ENCODE measurements at places on chromosomes 4 and X.

DNA sequence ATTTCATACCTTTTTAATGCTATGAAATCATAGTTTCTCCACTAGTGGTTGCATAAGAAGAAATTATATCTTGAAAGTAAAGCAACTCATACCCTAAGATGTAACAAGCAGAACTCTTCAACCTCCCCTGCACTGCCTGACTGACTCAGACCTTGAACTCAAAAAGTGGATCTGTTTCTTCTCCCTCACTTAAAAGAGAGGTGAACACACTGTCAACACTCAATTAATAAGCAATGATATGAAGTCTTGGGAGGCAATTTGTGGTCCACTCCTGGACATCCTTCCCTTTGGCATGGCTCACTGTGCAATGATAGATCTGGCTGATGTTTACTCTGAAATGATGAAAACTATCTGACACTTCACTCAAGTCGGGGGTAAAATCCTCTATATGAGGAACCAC, 282.0 kb upstream of the DKK2 start:
- DNase-seq = no peak

- no peak for DNase-seq
Observed at GRCh38 chr4:53174823-53175222, 191.0 kb downstream of the SCFD2 start.

GRCh38 chr4:154417373-154417673, 74.3 kb downstream of the DCHS2 start:
- DNase-seq = no peak

DNA sequence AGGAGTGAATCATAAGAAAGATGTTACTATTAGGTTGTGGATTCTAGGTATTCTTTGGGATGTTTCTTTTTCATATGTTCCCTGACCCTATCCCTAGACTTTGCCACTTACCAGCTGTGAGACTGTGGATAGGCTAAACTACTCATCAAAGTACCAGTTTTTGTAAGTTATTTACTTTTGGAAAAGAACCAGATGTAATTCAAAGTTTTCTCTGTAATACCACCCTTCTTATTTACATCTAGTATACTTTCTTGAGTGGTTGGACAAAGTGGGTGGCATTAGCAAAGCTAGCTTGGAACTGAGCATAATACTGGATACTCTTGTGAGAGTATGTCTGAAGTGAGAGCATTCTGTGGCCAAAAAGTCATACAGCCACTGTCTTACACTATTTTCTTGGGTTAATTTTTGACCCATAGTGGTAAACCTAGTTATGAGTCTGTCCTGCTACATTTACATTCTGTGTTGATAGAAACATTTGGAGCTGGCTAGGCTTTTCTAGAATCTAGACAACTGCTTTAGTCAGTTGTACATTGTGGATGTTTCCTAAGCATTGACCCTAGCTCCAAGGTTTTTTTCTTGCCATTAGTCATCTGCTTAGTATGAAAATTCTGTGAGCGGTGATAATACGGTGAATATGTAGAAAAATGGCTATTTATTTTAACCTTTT, 41.7 kb downstream of the KDM6A start:
- no peak for DNase-seq

GRCh38 chr4:184472614-184473498, 1.5 kb downstream of the IRF2 start:
- peak; percentile 73 for DNase-seq

DNA sequence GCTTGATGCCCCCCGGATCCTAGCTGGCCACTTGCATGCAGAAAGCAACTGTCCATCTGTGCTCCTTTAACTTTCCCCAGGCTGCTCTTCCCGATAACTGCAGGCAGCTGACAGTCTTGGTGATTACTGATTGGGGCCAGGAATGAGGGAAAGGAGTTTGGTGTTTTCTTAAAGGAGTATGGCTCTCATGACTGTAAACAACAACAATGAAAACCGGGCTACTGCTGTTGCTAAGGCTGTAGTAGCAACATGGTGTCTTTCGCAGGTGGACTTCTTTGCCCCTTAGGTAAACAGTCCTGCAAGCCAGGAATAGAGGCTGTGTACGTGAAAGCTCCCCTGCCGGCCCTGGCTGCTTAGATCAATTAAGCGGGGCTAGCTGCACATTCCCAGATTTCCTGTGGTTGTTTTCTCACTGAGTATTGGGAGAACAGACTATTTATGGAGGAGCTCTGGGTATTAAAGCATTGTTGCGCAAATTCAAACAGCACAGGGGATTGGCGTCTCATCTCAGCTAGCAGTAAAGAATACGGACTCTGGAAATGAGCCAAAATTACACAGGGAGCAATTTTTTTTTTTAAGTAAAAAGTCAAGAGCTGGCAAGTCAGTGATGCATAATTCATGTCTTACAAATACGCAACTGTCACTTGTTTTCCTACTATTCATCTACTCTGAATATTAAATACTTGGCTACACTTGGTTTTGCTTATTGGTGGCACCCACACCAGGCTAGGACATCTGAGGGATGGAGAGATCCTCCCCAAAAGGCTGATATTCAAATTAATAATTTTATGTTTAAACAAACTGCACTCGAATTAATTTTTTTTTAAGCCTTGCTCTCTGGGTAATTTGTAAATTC, 61.6 kb upstream of the NAP1L5 start:
- DNase-seq = peak; percentile 38

GRCh38 chr4:38192516-38192915, 232.3 kb downstream of the PTTG2 start:
- DNase-seq = no peak

DNA sequence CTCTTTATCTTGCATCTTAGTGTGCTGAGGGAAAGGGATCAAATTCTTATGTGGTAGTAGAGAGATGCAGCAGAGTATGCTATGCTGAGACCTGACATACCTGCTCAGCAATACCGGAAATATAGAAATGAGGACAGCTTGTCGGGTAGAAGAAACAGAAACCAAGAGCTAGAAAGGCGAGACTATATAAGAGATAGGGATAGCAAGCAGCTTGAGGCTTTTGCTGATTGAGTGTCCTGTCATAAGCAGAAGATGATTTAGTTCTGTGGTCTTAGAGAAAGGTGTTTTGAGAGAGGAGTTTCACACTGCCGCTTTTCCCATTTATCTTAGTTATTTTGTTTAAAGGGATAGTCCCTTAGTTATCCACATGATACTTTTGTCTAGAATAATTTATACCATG, 31.7 kb downstream of the USP9X start:
- DNase-seq = no peak

- DNase-seq = no peak
Observed at GRCh38 chrX:133300591-133300990, 82.4 kb upstream of the TFDP3 start.

DNA sequence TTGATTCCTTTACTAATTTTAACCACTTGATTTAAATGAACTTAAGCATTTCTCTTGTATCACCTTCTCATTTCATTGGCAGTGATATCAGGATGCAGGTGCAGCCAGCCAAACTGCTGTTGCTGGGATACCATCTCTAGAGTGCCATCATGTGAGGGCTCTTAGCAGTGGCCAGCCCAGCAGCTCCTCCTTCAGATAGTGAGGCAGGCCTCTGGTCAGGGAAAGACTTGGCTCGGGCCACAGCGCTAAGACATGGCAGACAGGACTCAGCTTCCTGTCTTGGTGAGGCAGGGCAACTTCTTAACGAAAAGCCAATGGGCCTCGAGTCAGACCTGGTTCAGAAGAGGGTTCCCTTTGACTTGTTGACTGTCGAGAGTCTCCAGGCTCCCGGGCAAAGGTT, 50.0 kb downstream of the NOP14 start:
- DNase-seq = no peak

DNA sequence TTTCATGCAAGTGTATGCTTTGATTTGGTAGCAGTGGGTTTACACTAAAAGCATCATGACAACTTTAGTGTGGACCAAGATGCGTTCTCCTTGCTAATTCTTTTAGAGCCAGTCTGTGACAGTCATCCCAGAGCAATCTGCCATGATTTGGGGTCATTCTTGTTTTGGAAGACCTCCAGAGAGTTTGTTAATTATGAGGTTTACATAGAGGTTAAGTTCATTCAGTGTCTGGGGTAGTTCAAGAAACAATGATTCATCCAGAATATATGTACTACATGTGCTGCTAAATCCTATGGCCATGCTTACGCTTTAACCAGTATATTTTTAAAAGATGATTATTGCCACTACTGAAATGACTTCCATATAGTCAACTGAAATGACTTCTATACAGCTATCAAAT, 328.5 kb upstream of the AGA start:
- DNase-seq = no peak

- no peak for DNase-seq
Observed at GRCh38 chrX:42442745-42443144, 335.2 kb downstream of the PPP1R2C start.

DNA sequence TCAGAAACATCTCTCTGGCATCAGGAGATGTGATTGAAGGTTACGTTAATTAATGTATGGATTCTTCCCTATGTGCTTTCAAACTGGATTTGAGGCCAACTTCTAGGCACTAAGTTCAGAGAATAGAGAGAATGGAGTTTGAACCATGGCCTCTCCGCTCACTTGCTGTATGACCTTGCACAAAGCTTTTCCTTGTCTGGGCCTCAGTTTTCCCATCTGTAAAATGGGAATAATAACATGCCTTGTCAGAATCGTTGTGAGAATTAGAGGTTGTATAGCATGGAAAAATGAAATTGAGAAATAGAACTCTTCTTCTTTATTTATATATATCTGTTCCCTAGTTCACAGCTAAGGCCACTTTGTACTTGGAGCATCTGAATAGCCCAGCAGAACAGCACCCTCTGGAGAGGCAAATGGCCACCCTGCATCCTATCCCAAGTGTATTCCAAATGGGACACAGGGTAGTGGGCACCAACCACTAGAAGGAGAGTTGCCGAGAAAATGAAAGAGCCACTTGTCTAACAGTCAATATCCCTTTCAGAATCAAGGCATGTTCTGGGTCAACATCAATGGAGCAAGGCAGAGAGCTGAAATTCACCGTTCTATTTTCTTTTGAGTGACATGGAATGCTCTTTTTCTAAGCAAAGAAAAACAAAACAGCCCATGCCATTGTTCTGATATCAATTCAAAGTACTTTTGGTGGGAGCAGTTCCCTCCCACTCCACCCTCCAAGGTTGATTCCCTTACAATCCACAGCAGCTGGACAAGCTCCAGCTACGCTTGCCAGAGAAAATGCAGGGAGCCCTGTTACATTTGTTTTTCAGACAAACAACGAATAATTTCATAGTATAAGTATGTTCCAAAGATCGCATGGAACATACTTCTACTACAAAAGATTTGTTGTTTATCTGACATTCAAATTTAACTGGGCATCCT, 23.3 kb upstream of the MTM1 start:
- no peak for DNase-seq

GRCh38 chr4:69640289-69640688, 847 bp upstream of the UGT2A2 start:
- DNase-seq = no peak

DNA sequence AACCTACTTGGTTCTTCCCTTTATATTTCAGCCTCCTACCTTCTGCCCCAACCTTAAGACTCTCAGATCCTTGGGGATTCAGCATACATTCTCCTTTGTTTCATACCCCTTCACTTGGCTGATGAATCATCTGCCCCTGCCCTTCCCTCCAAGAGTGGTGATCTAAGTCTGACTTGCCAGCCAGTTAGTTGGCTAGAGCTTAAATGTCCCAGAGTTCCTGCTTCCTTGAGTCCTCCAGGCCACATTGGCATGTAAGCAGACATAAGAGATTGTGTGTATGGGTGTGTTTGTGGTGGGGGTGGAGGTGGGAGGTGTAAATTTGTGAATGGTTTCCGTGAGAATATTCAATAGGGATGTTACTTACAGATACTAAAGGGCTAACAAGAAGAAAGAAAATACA, 3.7 kb upstream of the TEX13D start:
- no peak for DNase-seq

DNA sequence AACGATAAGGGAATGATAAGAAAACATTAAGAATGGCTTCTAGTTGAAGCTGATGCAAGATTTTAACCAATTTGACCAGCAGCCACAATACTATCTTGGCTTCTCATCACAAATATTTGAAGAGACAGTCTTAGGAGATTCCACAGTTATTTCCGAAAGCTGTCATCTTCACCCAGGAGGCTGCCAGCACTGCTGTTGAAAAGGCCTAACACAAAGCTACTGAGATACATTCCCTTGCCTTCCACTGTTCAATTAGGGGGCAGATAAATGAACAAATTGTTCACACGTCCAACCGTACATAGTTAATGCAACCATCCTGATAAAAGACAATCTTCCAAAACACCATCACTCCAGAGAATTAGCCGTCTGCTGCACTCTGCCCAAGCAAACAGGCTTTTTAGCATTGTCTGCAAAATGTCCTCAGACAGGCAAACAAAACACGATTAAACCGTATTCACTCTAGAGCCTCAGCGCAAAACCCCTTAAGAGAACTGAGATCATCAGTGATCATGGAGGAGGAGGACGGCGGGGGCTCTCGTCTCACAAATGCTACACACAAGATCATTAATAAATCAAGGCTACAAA, 189.8 kb upstream of the PSAPL1 start:
- no peak for DNase-seq

DNA sequence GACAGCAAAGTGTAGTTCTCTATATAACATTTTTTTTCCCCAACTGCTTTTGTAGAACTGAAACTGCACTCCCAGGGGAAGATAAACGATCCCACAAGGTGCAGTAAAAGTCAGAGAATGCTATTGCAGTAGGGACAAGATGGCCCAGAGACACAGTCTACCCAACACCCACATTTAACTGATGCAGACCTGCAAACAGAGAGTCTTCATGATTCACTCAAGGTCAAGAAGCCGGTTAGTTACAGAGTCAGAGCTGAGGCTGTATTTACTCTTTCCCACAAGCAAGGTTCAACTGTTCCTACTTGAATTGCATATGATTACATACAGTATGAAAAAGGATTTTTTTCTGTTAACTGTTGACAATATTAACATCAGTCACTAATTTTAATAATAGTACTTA, 654.6 kb downstream of the IL1RAPL1 start:
- no peak for DNase-seq

- DNase-seq = no peak
Observed at GRCh38 chrX:130861462-130861861, 41.5 kb downstream of the ENOX2 start.

DNA sequence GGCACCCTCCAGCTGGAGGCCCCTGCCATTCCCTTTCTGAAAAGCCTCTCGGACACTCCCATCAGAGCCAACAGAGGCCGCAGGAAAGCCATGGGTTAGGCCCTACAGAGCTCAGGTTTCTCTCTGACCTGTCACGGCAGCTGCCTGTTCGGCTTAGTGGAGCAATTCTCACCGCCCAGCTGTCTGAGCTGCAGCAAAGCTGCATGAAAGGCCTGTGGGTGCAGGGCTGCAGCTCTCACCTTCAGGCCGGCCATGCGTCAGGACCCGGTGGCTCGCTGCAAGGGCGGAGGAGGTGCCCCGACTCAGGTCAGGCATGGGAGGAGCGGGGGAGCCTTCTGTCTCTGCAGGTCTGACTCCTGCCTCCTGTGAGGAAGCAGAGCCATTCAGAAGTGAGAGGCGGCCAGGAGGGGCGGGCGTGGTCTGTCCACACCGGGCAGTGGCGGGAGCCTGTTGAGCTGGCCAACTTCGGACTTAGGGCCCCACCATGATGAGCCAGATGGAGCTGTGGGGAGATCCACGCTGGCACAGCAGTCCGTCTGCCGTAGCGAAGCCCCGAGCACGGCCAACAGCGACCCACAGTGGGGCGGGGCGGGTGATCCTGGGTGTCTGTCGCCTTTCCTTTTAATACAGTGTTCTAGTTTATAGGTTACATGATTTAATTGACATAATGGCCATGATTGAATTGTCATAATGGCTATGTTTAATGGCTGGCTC, 23.4 kb downstream of the PDE6B start:
- DNase-seq = peak; percentile 60

- no peak for DNase-seq
Observed at GRCh38 chr4:127018381-127018780, 614.4 kb upstream of the INTU start.
